ENCODE measurements at places on chromosomes 6 and 20. TPM values are rescaled to one million over a fixed set of nuclear protein-coding genes. Genes with fewer than 3 reads are reported as not detected.
A peak's percentile ranks its signal among the peaks of the same experiment; 100 is the strongest.

The MCM8 gene
- total RNA-seq = 6.3 TPM

The AIG1 gene
- 40.2 TPM for total RNA-seq

GRCh38 chr6:107061125-107062020 is 33.4 kb downstream of the MTRES1 start:
- H3K27me3 ChIP-seq = no peaks in the 10 kb centered on the region
- H3K4me1 ChIP-seq = peaks cover 8% of the 10 kb centered on the region
- no peak overlapping the region for H3K27ac ChIP-seq
- DNase-seq = no peak
- H3K36me3 ChIP-seq = no peaks in the 10 kb centered on the region

GRCh38 chr6:99119109-99120031 is 171.6 kb upstream of the FBXL4 start:
- H3K27me3 ChIP-seq = peaks cover 26% of the 10 kb centered on the region
- no peaks in the 10 kb centered on the region for H3K4me1 ChIP-seq
- no peak for DNase-seq
- no peak overlapping the region for H3K27ac ChIP-seq
- H3K4me3 ChIP-seq = no peak overlapping the region
- H3K36me3 ChIP-seq = no peaks in the 10 kb centered on the region

DNA sequence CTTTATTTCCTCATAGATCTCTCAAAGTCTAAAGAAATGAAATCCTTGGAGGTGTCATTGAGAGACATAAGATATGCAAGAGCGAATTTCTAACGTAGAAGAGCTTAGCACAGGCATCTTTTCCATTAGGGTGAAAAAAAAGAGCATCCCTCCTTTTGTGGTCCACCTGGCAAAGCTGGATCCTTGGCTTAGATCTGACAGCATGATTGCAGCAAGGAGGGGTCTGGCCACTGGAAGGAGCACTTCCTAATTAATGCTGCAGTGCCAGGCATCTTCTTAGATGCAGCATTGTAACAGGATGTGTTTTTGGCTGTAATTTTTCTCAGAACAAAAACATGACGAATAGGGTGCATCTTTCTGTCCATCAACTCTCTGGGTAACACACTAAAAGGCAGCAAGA is 60.1 kb upstream of the TFAP2D start:
- H3K4me1 ChIP-seq = peaks cover 2% of the 10 kb centered on the region
- H3K36me3 ChIP-seq = no peaks in the 10 kb centered on the region
- no peak overlapping the region for H3K4me3 ChIP-seq

DNA sequence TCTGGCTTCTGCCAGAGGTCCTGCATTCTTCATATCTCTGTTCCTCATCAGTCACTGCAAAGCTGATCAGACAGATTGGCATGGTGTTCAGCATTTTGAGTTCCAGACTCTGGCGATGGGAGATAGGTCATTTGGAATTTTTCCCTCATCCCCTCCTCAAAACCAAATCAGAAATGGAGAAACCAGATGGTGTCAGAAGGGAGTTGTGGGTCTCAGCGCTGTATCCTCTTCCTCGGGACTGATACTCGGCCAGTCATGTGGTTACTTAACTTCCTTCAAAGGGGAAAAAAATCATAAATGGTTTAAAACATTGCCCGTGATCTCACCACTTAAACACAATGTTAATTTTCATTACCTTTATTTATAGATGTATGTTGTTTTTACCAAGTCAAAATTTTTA is 75.8 kb downstream of the IGF2R start:
- H3K27me3 ChIP-seq = no peaks in the 10 kb centered on the region
- no peak for DNase-seq
- peaks cover 59% of the 10 kb centered on the region for H3K36me3 ChIP-seq
- peak overlapping the region; percentile 82 for H3K27ac ChIP-seq

The HCRTR2 gene
- not detected for total RNA-seq

DNA sequence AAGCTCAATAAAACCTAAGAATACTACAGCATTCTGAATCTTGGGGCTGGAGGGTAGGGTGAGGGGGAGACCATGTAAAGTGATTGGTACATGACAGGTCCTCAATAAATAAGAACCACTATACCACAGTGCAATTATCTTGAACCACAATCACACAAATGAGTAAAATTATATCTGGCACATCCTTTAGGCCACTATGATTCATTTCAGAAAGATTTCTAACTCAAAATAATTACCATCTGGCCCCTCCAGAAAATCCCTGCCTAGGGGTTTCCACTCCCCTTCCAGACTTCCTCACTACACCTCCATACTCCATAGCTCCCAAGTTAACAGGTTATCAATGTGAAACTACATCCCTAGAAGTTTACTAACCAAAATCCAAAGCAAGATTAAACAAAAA is 19.7 kb downstream of the AKIRIN2 start:
- peaks cover 22% of the 10 kb centered on the region for H3K36me3 ChIP-seq
- H3K4me3 ChIP-seq = no peak overlapping the region
- no peak for DNase-seq
- H3K4me1 ChIP-seq = peaks cover 51% of the 10 kb centered on the region
- peak overlapping the region; percentile 23 for H3K27ac ChIP-seq

GRCh38 chr6:34350137-34350933 is 42.1 kb downstream of the NUDT3 start:
- no peak overlapping the region for H3K4me3 ChIP-seq
- no peak for DNase-seq
- H3K27me3 ChIP-seq = no peaks in the 10 kb centered on the region

GRCh38 chr20:38840053-38840893 is 34.8 kb downstream of the PPP1R16B start:
- no peak for DNase-seq
- no peak overlapping the region for H3K4me3 ChIP-seq
- no peaks in the 10 kb centered on the region for H3K4me1 ChIP-seq
- peaks cover 20% of the 10 kb centered on the region for H3K27me3 ChIP-seq
- no peaks in the 10 kb centered on the region for H3K36me3 ChIP-seq

The ENPP5 gene
- total RNA-seq = not detected

The TSHZ2 gene
- not detected for total RNA-seq

DNA sequence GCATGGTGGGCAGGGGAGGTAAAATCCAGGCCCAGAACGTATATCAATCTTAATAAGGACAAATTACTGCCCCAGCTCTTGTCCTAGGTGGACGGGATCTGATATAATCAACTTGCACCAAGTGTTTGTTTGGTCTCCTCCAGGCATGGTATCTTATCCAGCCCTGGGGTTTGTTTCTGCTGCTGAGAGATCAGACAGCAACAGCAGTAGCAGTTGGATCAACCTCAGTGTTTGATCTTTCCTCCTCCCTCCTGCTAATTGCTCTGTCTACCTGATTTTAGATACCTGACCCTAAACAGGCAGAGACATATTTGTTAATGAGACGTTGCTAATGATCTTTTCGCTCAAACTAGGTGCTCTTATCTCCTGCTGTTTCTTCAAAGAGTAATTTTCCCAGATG is 100.4 kb upstream of the BACH2 start:
- peaks cover 2% of the 10 kb centered on the region for H3K36me3 ChIP-seq
- H3K4me3 ChIP-seq = no peak overlapping the region
- DNase-seq = no peak
- H3K27me3 ChIP-seq = peaks cover 57% of the 10 kb centered on the region

DNA sequence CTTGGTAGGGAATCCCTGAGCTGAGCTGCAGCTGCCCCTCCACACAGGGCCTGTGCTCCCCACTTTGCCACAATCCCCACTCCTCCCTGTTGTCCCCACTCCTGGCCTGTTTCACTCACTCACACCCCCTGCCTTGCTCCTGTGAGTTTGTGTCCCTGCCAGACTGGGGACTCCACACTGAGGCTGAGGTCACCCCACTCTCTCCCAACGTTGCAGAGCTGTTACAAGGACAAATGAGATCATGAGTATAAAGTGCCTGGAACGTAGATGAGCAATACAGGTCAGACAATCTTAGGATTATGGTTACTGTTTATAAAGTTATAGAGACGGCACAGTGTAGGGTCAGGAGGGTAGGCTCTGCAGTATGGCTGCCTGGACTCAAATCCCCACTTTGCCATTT is 426.0 kb upstream of the SULF2 start:
- H3K27ac ChIP-seq = no peak overlapping the region
- H3K4me3 ChIP-seq = no peak overlapping the region
- no peak for DNase-seq
- no peaks in the 10 kb centered on the region for H3K36me3 ChIP-seq

The SMOC2 gene
- 11.6 TPM for total RNA-seq

The MEI4 gene
- total RNA-seq = not detected

The CFAP61 gene
- total RNA-seq = not detected

DNA sequence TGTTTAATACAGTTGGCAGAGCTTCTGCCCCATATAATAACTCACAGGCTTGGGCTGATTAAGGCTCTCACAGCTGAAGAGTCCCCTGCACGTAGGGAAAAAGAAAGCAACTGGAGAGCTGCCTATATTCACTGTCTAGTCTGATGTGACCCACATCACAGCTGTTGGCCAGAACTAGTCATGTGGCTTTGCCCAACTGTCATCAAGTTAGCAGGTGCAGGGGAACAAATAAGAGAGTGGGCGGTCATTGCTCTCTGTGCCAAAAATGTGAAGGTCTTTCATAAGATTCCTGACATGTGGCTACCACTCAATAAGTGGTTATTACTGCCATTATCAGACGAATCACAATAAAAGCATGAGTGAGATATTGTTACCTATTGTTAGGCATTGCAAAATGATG is 665.2 kb downstream of the DOK5 start:
- no peaks in the 10 kb centered on the region for H3K27me3 ChIP-seq
- H3K4me3 ChIP-seq = no peak overlapping the region
- no peak for DNase-seq

The CITED2 gene
- 421 TPM for total RNA-seq

DNA sequence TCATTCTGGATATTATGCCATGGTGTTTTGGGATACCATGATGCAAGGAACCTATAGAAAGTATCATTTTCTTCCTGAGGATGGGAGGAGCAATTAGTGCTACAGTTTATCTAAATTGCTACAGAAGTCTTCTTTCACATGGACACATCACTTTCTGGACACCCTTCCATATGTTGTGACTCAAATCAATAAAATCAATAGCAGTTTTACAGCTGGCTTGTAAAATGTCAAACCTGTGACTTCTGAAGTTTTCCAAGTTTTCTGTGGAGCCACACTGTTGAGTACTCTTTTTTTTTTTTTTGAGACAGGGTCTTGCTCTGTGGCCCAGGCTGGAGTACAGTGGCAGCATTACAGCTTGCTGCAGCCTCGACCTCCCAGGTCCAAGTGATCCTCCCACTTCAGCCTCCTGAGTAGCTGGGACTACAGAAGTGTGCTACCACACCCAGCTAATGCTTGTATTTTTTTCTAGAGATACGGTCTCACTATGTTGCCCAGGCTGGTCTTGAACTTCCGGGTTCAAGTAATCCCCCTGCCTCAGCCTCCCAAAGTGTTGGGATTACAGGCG is 24.1 kb upstream of the CD2AP start:
- DNase-seq = no peak
- H3K4me3 ChIP-seq = no peak overlapping the region
- no peaks in the 10 kb centered on the region for H3K27me3 ChIP-seq

GRCh38 chr6:167441715-167442206 is 116.9 kb downstream of the TTLL2 start:
- H3K4me3 ChIP-seq = no peak overlapping the region
- H3K27ac ChIP-seq = no peak overlapping the region
- DNase-seq = no peak

DNA sequence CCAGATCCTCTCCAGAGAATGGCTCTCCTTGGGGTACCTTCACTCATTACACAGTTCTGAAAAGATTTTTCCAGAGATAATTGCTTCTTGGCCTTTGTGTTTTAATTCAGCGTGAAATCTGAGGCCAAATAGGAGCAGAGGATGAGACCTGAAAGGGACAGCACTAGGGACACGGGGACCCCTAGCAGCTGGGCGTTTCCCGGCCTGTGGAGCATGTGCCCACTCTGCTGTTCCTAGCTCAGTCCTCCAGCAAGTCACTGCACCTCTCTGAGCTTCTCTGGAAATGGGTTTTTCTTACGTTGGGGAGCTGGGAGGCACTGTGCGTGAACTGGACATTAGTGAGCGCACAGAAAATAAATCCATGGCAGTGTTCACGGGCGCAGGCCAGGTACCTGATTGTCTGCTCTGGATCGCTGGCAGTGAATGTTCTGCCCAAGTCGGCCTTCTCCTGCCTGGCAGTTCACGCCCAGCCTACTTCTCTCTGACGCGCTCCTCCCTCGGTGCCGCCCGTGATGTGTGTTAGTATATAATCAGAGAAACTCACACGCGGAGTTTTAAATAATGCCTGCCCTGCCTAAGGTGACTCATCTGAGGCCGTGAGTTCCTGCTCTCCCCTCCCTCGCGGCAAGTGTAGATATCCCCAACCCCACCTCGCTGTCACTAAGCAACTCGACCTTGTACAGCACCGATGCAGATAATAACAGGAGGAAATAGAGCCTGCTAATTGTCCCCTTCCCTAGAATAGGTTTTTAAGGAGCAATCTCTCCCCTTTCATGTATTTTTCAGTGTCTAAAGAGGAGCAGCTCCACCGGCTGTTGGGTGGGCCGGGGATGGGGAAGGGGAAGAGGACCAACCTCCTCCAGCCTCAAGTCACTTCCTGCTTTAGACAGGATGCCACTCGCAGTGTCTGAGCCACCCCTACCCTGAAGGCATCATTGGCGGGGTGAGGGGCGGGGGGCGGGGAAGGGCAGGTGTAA is 2.7 kb upstream of the TUBB2A start:
- peaks cover 41% of the 10 kb centered on the region for H3K4me1 ChIP-seq
- H3K36me3 ChIP-seq = peaks cover 6% of the 10 kb centered on the region
- peak overlapping the region; percentile 77 for H3K27ac ChIP-seq
- H3K4me3 ChIP-seq = peak overlapping the region; percentile 30
- H3K27me3 ChIP-seq = no peaks in the 10 kb centered on the region
- no peak for DNase-seq

The TSBP1 gene
- total RNA-seq = not detected

DNA sequence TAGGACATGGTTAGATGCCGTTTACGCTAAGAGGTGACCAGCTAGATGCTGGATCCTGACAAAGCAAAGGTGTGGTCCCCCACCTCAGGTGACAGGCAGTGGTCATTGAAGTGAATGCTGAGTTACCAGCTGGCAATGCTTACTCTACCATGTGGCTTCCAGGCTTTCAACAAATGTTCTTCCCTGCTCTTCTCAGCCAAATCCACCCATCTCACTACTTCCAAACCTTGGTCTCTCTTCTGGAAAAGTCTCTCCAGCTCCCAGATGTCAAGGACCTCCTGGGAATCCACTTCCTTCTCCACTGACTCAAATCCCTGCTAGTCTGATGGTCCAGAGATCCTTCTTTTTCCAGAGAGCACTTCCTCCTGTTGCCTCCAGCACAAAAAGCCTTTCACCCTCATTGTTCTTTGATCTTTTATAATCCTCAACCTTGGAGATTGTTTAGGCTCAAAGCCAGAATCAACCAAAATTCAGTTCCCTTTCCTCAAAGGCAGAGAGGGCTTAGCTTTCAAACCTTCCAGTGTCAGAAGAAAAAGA is 228.0 kb downstream of the ZNF217 start:
- H3K27me3 ChIP-seq = no peaks in the 10 kb centered on the region
- H3K4me3 ChIP-seq = no peak overlapping the region
- H3K27ac ChIP-seq = no peak overlapping the region
- no peaks in the 10 kb centered on the region for H3K36me3 ChIP-seq
- no peak for DNase-seq

The SYCP2 gene
- total RNA-seq = 2.1 TPM

The GRIK2 gene
- total RNA-seq = 10.8 TPM

- H3K27me3 ChIP-seq = no peaks in the 10 kb centered on the region
- H3K36me3 ChIP-seq = peaks cover 4% of the 10 kb centered on the region
- peak overlapping the region; percentile 27 for H3K27ac ChIP-seq
- peaks cover 78% of the 10 kb centered on the region for H3K4me1 ChIP-seq
- H3K4me3 ChIP-seq = no peak overlapping the region
Observed at GRCh38 chr20:32477594-32478512, 107.3 kb downstream of the NOL4L start.

GRCh38 chr20:17969884-17970409 is 1.1 kb downstream of the MGME1 start:
- peak overlapping the region; percentile 81 for H3K4me3 ChIP-seq
- H3K36me3 ChIP-seq = peaks cover 13% of the 10 kb centered on the region
- peaks cover 67% of the 10 kb centered on the region for H3K4me1 ChIP-seq
- H3K27ac ChIP-seq = peak overlapping the region; percentile 99
- no peaks in the 10 kb centered on the region for H3K27me3 ChIP-seq
- no peak for DNase-seq
